ENCODE measurements at places on chromosomes 1 and 21.

DNA sequence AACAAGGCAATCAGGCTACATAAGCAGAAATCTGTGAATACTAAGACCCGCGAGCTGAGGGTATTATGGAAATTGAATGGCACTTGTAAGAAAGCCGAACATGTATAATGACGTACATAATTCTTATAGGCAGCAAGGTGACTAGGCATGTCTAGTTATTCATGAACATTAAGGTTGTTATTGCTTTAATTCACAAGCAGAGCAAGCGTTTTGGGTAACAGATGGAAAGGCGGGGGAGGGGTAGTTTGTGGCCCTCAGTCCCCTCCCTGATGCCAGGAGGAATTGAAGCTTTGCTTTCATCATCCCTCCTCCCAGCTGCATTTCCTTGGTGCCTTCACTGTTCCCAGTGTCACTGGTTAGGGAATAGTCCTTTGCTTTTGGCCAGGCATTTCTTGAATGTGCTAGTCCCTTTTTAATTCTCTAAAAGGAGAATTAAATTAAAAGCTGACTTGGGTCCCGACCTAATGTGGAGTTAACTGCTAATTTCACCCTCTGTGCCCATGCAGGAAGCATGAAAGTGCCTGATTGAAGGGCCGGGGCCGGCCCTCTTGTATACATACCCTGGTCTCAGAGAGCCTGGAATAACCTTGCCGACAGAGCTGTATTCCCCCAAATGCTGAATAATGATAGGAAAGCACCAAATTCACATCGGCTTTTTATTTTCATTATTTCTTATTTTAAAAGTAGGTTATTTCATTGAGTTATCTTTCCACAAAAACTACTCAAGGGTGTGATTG, 42.5 kb downstream of the RYR2 start:
- DNase-seq, result peak; percentile 87

DNA sequence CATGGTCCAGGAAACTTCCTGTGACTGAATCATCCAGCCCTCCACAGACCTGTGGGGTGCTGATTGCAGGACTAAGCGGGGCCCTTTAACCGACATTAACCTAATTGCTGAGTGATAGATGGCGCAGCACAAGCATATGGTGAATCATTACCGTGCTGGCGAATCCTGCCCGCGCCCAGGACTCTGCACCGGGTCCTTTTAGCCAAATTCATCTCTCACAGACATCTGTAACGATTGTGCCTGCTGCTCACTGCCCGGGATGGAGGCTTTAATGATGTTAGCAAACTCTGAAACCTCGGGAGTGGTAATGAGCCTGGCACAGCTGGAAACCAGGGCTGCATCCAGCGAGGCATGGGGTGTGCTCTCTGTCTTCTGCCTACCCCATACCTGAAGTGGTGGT, 147.3 kb upstream of the CD34 start:
- DNase-seq, result peak; percentile 41

GRCh38 chr1:190067592-190067991, 410.1 kb downstream of the BRINP3 start:
- no peak for DNase-seq

GRCh38 chr1:1556505-1556904, 16.1 kb upstream of the TMEM240 start:
- no peak for DNase-seq

Data from NCI-H82 (cell line).